ENCODE measurements at places on chromosomes 3 and 15.

DNA sequence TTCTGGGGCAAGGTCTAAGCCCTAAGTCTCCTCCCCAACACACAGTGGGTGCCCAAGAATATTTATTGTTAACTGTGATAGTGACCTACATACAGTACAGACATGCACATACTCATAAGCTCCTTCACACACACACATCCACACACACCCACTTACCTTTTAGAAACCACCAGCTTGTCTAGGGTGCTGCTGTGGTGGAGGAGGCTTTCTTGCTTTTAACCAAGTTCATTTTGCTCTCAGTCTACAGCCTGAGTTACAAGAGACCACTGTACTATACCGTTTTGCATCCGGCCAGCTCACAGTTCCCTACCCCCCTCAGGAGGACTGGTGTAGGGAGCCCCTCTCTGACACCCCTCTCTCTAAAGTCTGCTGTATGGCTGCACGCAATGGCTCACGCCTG lies 16.7 kb downstream of the DAPK2 start:
- no peak for DNase-seq

GRCh38 chr3:124360155-124360554 lies 368.2 kb upstream of the ROPN1 start:
- DNase-seq, result peak; percentile 55

- DNase-seq, result no peak
Observed at GRCh38 chr15:66241087-66241907, 12.3 kb downstream of the MEGF11 start.

DNA sequence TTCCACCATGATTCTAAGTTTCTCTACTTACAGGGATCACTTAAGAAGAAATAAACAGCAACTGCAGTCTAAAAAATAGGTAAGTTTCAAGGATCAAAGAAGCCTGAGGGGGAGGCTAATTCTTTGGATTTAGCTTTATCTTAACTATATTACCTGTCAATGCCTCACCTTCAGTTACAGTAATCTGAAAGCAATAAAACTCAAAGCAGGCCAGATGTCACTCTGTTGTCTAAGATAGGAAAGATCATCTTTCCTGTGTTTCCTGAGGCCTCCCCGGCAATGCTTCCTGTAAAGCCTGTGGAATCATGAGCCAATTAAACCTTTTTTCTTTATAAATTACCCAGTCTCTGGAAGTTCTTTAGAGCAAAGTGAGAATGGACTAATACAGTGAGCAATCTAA lies 60.2 kb downstream of the NPTN start:
- no peak for DNase-seq

DNA sequence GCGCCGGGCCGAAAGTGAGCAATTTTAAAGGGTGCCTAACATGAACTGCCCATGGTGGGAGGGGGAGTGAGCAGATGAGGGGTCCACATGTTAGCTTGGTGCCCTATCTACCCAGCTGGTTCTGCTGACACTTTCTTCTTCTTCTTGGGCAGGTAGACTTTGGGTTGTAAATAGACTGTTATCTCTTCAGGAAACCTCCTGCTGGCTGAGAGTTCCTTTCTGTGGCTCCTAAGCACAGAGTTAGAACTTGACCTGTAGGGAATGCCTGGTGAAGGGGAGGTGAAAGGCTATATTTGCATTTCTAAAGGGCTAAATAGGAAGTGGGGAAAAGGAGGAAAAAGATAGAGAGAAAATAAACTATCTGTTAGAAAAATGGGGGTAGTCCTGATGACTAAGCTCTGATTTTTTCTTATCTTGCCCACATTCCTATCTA lies 521.4 kb upstream of the TGFBR2 start:
- no peak for DNase-seq

DNA sequence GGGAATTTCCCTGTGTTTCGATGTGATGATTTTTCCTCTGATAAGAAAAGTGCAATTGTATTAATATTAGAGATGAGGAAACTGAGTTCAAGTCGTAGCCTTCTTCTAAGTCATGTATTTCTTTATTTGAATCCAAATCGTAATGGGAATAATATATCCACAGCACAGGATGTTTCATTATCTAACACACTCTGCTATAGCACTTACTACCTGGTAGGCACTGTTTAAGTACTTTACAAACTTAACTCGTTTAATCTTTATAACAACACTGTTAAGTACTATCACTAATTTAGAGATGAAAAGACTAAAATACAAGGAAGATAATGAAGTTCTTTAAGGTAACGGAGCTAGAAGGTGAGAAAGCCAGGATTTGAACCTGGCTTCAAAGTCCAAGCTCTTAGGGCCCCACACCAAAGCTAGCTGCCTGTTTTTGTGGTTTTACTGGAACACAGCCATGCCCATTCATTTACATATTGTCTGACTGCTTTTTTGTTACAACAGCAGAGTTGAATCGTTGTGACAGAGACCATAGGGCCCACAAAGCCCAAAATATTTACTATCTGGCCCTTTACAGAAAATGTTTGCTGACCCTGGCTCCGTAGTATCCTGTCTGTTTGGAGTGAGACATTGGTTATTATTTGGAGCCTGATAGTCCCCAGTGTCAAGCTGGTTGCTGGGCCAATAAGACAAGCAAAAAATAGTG lies 9.6 kb upstream of the ATP13A3 start:
- DNase-seq, result no peak

GRCh38 chr3:62361261-62361660 lies 12.1 kb downstream of the FEZF2 start:
- no peak for DNase-seq

- no peak for DNase-seq
Observed at GRCh38 chr3:113534365-113534764, 2.0 kb downstream of the SIDT1 start.

DNA sequence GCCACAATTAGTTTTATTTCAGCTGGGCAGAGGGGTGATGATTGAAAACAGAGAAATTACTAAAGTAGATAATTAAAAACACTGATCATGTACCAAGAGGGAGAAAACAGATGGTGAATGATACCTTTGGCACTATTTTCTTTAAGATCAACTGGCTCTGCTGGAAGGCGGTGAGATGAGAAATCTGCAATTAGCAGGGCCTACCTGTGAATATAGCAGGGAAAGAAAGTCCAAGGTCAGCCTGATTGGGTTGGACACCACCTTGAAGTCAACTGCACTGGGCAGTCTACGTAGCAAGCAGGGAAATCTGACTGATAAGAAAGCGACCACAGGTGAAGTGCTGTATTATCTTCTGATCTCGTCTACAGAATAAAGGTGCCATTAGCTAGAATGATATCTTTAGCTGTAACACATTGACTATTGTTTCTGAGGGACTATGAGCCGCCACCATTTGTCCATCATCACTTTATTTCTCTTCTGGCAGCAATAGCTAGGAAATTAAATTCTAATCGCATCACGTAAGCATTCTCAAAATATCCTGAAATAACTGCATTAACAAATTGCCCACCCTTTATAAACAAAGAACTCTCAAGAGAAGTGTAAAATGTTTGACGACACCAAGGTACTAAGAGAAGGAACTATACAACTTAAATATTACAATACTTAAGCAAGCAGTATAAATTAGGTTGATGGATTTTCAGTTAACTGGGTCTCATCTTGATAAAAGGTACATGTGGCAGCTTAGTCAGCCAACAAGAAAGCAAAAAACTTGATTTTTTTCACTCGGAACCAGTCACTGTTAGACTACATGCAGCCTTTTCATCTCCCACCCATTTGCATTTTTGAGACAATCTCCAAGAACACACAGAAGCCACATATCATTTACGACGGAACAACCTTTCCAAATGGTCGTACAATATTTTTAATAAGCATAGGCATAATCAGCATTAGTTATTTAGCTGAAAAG lies 1.3 kb downstream of the NEDD4 start:
- no peak for DNase-seq

GRCh38 chr3:136678981-136679380 lies 73.2 kb downstream of the STAG1 start:
- no peak for DNase-seq

DNA sequence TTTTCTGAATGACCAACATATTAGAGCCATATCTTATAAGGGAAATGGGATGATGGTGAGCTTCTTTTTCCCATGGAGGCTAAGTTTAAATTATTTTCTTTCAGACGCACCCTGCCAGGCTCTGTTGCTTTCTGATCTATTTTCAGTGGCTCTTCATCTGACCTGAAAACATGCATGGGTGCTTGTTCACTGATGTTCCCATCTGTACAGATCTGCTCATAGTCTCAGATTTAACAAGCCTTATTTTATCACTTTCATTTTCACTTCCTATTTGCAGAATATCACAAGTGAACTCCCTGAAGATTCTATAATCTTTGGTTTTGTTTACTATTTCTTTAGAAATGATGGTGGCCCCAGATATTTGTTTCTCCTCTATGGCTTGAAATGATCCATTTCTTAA lies 31.1 kb upstream of the SUCLG2 start:
- no peak for DNase-seq

- DNase-seq, result peak; percentile 17
Observed at GRCh38 chr3:105752791-105753415, 115.9 kb downstream of the CBLB start.

- DNase-seq, result peak; percentile 52
Observed at GRCh38 chr15:28086175-28086703, 12.9 kb downstream of the OCA2 start.

DNA sequence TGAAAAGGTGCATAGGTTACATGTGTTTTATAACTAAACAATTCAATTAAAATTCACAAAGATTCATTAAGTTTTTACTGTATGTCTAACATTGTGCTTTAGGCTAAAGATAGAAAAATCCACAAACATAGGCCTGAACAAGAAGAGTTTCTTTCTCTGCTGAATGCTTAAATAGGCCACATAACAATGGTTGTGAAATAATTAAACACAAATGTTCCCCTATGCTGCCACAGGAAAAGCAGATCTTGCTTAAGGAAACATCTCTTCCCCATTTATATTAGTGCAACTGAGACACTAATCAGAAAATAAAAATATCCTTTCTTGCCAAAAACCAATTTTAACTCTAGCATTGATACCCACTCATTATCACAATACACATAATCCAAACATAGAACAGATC lies 725.4 kb upstream of the DPPA4 start:
- no peak for DNase-seq

GRCh38 chr3:98744283-98744682 lies 18.9 kb upstream of the ST3GAL6 start:
- no peak for DNase-seq

GRCh38 chr15:37131621-37132020 lies 31.3 kb upstream of the MEIS2 start:
- DNase-seq, result no peak

GRCh38 chr3:96991231-96991630 lies 176.8 kb downstream of the EPHA6 start:
- no peak for DNase-seq

DNA sequence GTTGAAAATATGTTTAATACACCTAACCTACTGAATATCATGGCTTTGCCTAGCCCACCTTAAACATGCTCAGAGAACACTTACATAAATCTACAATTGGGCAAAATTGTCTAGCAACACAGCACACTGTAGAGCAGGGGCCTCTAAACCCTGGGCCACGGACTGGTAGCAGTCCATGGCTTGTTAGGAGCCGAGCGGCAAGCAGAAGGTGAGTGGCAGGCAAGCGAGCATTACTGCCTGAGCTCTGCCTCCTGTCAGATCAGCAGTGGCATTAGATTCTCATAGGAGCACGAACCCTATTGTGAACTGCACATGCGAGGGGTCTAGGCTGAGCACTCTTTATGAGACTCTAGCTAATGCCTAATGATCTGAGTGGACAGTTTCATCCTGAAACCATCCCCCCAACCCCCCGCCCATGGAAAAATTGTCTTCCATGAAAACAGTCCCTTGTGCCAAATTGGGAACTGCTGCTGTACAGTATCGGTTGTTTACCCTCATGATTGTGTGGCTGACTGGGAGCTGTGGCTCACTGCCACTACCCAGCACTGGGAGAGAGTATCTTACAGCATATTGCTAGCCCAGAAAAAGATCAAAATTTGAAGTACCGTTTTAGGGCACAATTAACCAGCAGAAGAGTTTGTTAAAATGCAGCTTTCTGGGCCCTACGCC lies 26.1 kb downstream of the CMSS1 start:
- no peak for DNase-seq

GRCh38 chr3:114454551-114455251 lies 160.9 kb downstream of the TIGIT start:
- peak; percentile 6 for DNase-seq

GRCh38 chr3:42498034-42498433 lies 4.4 kb upstream of the VIPR1 start:
- no peak for DNase-seq

DNA sequence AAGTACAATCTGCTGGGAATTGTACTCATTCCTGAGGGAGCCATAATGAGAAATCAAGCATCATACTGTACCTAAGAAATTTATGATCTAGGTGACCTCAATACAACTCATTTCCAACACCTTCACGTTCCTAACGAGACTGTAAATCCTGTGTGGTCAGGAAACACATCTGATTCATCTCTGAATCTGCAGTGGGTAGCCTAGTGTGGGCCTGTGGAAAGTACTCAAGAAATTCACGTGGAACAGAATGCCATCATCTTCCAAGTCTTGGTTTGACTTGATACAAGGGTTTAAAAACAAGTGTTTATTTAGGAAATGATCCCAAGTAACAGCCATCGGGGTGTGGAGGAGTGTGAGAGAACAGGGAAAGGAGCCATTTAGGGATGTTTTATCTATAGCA lies 568.9 kb downstream of the EDEM1 start:
- DNase-seq, result no peak

DNA sequence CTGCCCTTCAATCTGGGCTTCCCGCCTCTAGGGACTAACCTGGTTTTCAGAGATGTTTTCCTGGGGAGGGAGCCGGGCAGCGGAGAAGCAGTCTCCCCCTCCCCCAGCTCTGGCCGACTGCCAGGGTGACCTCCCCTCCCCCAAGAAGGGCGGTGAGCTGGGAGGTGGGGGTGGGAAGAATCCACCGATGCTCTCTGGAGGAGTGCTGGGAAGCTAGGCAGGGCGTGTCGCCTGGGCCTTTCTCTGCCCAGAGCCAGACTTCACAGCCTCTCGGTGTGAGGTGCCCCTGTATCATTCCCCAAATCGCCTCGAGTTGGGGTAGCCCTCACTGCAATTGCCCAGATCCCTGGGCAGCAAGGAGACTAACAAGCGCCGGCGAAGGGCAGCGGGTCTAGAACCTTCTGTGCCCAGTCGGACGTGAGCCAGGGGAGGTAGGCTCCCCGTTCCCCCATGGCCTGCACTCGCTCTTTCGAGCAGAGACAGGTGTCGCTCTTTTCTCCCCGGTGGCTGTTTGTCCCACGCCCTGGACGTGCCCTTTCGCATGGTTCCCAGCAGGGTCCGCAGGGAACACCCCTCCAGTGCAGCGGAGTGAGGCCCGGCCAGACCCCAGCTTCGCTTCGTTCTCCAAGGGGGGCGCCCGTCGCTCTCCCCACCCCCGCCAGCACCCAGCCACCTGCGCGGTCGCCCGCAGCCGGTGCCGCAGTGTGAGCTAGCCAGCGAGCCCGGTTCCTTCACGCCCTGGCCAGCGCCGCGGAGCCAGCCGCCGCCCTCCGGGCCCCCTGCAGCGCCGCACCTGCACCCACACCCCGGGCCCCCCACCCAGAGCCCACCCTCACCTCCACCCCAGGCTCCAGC lies 1.1 kb downstream of the RAB6B start:
- no peak for DNase-seq

- no peak for DNase-seq
Observed at GRCh38 chr3:5140839-5141238, 18.7 kb downstream of the ARL8B start.
